ENCODE measurements at places on chromosomes 6 and 20. TPM values are rescaled to one million over a fixed set of nuclear protein-coding genes. Genes with fewer than 3 reads are reported as not detected.

Gene LGSN
- not detected for total RNA-seq

DNA sequence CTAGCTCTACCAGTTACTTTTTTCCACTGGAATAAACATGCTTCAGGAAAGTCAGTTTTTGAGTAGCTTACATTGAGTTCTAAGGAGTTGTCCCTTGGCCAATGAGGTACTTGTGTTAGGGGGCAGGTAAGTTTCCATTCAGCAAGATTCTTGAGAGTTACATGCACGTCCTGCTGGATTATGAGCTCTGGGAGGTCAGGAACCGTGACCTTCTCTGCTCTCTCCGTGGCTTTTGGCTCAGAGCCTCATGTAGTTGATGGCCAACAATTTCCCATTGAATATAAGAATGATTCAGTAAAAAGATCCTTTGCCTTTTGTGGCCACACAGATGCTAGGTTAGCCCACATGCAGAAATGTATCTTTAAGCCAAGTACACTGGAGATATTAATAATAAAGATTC, 181.8 kb upstream of the RALGAPA2 start:
- H3K36me3 ChIP-seq, result no peaks in the 10 kb centered on the region
- no peak overlapping the region for H3K4me3 ChIP-seq
- no peaks in the 10 kb centered on the region for H3K27me3 ChIP-seq
- H3K27ac ChIP-seq, result no peak overlapping the region
- no peaks in the 10 kb centered on the region for H3K4me1 ChIP-seq

Gene TRERF1
- total RNA-seq, result 5.4 TPM

DNA sequence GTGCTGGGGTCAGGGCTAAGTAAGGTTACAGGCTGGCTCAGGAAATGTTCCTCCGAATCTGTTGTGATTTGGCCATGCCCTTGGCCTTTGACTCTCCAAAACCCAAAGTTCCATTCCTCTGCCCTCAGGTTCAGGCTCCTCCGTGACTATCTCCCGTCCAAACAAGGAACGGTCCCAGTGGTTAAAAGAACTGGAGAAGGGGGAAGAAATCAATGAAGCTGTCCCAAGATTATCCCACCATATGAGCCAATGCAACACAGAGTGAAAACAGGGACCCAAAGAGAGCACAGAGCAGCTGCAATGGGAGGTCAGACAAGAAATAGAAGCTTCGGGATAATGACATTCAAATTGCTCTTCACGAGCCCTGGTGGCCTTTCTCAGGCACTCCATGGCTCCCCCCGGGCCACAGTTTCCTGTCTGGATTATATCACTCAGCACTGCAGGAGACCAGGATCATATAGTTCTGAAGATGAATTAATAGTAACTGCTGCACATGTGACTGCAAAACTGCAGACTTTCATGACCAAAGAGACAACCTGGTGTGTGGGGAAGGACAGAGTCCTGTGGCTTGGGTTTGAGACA, 211.3 kb downstream of the ZNF217 start:
- H3K27ac ChIP-seq, result no peak overlapping the region
- no peaks in the 10 kb centered on the region for H3K36me3 ChIP-seq
- DNase-seq, result no peak
- H3K27me3 ChIP-seq, result no peaks in the 10 kb centered on the region

DNA sequence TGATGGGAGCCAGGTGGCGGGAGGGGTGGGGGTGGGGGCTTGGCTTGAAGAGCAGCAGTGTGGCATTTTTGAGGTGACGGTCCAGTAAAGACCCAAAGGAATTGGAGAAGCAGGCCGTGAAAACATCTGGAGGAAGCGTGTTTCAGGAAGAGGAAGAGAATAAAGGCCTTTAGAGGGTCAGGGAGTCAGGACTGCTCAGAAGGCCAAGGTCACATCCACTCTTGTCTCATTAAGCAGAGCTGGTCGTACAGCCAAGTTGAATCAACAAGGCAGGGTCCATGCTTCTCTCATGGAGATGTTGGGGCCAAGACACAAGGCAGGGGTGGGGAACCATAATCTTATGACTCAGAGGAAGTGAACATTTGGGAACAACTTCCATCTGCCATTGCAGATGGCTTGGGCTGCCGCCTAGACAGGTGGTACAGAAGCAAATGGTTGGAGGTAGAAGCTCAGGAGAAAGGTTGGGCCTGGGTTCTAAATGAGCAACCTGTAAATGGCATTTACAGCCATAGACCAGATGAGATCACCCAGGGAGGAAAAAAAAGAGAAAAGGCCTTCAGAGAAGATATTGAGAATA, 179.6 kb downstream of the TTLL2 start:
- no peaks in the 10 kb centered on the region for H3K27me3 ChIP-seq
- H3K27ac ChIP-seq, result no peak overlapping the region
- no peaks in the 10 kb centered on the region for H3K4me1 ChIP-seq
- H3K4me3 ChIP-seq, result no peak overlapping the region
- DNase-seq, result no peak

Gene C6orf15
- not detected for total RNA-seq

Gene QRSL1
- total RNA-seq, result 17.1 TPM

Gene TULP1
- not detected for total RNA-seq

GRCh38 chr6:130467146-130468050, 101.6 kb downstream of the TMEM200A start:
- no peak overlapping the region for H3K4me3 ChIP-seq
- DNase-seq, result no peak
- H3K4me1 ChIP-seq, result no peaks in the 10 kb centered on the region
- H3K36me3 ChIP-seq, result no peaks in the 10 kb centered on the region

GRCh38 chr6:14475306-14475705, 357.7 kb downstream of the CD83 start:
- no peaks in the 10 kb centered on the region for H3K36me3 ChIP-seq
- no peak overlapping the region for H3K27ac ChIP-seq
- H3K4me1 ChIP-seq, result no peaks in the 10 kb centered on the region
- DNase-seq, result no peak
- no peak overlapping the region for H3K4me3 ChIP-seq

Gene FUT9
- not detected for total RNA-seq

GRCh38 chr20:64142590-64142989, 21.7 kb upstream of the MYT1 start:
- H3K4me3 ChIP-seq, result no peak overlapping the region
- no peaks in the 10 kb centered on the region for H3K27me3 ChIP-seq
- DNase-seq, result no peak
- no peak overlapping the region for H3K27ac ChIP-seq
- no peaks in the 10 kb centered on the region for H3K4me1 ChIP-seq

Gene TPMT
- total RNA-seq, result 10.2 TPM

GRCh38 chr6:53765270-53765669, 29.5 kb upstream of the LRRC1 start:
- H3K4me1 ChIP-seq, result no peaks in the 10 kb centered on the region
- H3K27me3 ChIP-seq, result no peaks in the 10 kb centered on the region
- H3K27ac ChIP-seq, result no peak overlapping the region
- no peak overlapping the region for H3K4me3 ChIP-seq
- H3K36me3 ChIP-seq, result no peaks in the 10 kb centered on the region

DNA sequence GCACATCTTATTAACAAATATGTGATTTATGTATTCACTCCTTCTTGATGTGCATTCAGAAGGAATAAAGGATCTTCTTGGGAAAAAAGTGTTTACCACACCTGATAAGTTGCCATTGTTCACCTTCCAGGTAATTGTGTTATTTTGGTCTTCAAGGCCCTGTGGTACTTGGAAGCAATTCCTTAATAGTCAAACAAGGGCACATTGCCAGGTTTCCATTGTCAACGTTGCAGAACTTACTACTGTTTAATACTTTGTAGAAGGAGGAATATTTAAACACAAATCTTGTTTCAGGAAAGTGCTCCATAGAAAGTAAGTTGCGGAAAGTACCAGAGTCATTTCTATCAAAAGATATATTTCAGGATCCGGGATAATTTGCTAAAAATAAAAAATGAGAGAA, 129.5 kb upstream of the SGK1 start:
- no peaks in the 10 kb centered on the region for H3K36me3 ChIP-seq
- no peaks in the 10 kb centered on the region for H3K4me1 ChIP-seq
- H3K27ac ChIP-seq, result no peak overlapping the region
- H3K4me3 ChIP-seq, result no peak overlapping the region

Gene VWA7
- total RNA-seq, result under 0.01 TPM

DNA sequence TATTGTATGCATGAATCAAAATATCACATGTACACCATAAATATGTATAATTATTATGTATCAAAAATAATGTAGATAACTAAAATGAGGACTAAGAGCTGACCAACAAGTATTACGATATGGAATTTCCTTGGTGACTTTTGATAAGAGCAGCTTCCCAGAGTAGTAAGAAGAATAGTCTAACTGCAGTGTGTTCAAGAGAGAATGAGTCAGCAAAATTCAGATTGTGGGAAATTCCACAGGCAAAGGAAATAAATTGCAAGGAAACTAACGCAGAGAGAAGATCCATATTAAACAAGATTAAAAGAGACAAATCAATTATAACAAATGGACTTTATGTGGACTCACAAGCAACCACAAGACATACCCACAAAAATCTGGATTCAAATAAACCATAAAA, 26.4 kb downstream of the FRK start:
- no peaks in the 10 kb centered on the region for H3K4me1 ChIP-seq
- H3K27me3 ChIP-seq, result no peaks in the 10 kb centered on the region
- DNase-seq, result no peak
- H3K27ac ChIP-seq, result no peak overlapping the region

Gene OR12D1
- total RNA-seq, result not detected

Gene ADAM33
- total RNA-seq, result 37.4 TPM

Gene STMND1
- 0.98 TPM for total RNA-seq

GRCh38 chr6:37673436-37673835, 24.2 kb downstream of the MDGA1 start:
- H3K27me3 ChIP-seq, result no peaks in the 10 kb centered on the region
- no peak overlapping the region for H3K27ac ChIP-seq
- H3K36me3 ChIP-seq, result no peaks in the 10 kb centered on the region
- DNase-seq, result no peak

Gene PLG
- not detected for total RNA-seq

DNA sequence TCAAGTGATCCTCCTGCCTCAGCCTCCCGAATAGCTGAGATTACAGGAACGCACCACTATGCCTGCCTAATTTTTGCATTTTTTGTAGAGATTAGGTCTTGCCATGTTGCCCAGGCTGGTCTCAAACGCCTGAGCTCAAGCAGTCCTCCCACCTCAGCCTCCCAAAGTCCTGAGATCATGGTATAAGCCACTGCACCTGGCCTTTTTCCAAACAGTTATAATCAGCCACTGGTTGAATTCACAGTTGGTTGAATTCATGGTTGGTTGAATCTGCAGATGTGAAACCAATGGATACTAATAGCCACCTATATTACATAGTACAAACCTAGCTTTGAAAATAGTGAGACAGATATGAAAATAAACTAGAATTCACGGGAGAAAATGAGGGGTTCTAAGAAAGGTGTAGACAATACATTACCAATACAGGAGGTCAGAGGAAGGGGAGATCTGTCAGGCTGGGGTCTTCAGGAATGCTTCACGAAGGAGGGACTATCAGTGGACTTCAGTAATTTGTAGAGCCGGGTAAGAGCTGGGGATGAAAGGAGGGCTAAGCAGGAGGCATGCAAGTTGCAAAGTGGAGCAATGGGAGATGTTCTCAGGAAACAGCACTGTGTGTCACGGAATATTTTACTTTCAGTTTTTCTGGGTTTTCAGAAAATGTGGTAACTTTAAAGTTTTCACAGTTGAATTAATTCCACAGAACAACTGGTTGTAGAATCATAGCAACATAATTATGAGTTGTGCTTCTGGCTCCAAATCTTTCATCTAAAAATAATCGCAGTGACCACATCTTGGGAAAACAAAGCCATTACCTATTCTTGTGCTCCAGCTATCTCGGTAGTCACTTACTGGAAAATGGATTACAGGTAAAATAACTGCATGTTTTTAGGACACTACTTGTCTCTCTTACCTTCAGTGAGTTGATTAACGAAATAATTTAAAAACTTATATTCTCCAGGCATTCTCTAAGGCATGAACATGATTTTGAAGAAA, 12.9 kb upstream of the CEP85L start:
- DNase-seq, result no peak
- peak overlapping the region; percentile 57 for H3K27ac ChIP-seq
- H3K36me3 ChIP-seq, result no peaks in the 10 kb centered on the region
- no peaks in the 10 kb centered on the region for H3K27me3 ChIP-seq

Gene RALY
- total RNA-seq, result 120 TPM

Gene CYP39A1
- 1.6 TPM for total RNA-seq

DNA sequence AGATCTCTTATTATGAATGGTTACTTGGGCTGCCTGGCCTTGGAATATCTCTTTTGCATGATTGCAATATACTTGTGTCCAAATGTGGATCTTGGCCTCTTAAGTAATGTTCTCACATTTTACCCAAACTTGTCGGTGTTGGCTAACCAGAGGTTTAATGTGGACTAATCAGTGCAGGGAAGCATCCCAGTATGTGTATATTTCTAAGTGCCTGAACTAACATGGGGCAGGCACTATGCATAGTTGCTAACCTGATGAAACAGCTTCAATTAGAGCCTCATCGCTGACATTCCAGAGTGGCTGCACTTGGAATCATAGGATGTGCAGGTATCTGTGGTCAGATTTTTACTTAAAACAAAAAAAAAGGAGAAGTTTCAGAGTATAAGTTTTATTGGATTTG, 160.0 kb downstream of the PDE7B start:
- H3K4me3 ChIP-seq, result no peak overlapping the region
- no peak overlapping the region for H3K27ac ChIP-seq
- H3K27me3 ChIP-seq, result no peaks in the 10 kb centered on the region
- H3K36me3 ChIP-seq, result no peaks in the 10 kb centered on the region

Gene PRL
- 0.29 TPM for total RNA-seq

DNA sequence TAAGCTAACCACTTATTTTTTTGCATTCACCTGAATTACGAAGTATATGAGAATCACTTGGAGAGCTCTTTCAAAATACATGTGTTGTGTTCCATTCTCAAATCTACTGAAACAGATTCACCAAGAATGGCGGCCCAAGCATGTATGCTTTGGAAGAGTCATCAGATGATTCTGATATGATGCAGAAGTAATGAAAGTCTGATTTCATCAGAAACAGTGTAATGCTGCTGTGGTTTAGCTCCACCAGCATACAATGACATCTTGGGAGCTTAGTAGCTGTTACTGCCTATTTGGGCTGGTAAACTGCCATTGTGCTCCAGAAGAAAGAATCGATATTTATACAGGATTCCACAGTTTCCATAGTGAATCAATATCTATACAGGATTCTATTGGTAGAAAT, 52.9 kb downstream of the UBR2 start:
- peaks cover 13% of the 10 kb centered on the region for H3K36me3 ChIP-seq
- no peak for DNase-seq
- H3K4me1 ChIP-seq, result no peaks in the 10 kb centered on the region
- H3K27me3 ChIP-seq, result no peaks in the 10 kb centered on the region
